BJ (cell line): ENCODE measurements at places on chromosomes 2 and 18.
A peak's percentile ranks its signal among the peaks of the same experiment; 100 is the strongest.

GRCh38 chr2:206020171-206020570 lies 65.8 kb downstream of the INO80D start:
- no peak for DNase-seq

DNA sequence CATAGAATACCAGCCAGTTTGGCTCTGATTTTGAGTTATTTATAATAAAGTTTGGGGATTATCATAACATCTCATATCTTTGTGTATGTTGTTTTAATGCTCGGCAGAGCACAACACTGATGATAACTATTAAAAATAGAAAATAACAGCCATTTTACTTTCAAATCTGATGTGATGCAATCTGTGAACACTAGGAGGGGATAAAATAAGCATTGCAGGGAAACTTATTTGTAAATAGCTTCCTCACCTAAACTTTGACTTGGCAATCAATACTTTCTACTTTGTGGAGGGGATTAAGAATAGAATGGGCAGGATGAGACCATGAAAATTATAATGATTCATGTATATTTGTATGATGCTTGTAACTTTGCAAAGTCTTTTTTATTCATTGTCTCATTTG lies 54.4 kb downstream of the USP14 start:
- DNase-seq = no peak

DNA sequence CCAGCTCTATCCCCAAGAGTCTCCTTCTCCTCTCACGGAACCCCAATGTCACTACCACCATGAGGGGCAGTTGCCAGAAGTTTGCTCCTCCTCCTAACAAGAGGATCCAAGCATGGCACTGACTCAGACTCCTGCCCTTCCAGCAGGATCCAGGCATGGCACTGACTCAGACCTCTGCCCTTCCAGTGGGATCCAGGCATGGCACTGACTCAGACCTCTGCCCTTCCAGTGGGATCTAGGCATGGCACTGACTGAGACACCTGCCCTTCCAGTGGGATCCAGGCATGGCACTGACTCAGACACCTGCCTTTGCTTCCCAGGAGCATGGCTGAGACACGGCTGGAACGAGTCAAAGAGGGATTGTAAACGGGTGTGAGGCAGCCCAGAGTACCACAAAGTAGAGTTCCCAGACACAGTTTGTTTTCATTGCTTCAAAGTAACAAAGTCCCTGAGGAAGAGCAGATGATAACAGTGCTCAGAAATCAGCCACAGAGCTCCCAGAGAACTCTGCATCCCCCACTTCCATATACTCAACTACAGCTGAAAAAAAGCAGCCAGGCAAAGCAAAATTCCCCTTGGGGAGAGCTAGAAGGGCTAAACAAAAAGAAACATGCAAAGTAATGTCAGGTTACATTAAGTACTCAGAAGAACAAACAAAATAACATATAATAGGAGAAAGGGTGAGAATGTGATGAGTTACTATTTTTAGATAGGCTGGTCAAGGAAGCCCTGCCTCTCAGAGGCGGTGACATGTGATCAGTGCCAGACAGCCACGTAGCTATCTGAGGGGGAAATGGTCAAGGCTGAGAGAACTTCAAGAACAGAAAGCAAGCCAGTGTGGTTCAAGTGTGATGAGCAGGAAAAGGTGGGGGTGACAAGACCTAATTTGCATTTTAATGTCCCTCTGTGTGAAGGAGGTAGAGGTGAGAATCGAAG lies 3.0 kb downstream of the BUB1 start:
- no peak for DNase-seq

GRCh38 chr2:2192091-2192955 lies 138.8 kb downstream of the MYT1L start:
- DNase-seq = no peak

DNA sequence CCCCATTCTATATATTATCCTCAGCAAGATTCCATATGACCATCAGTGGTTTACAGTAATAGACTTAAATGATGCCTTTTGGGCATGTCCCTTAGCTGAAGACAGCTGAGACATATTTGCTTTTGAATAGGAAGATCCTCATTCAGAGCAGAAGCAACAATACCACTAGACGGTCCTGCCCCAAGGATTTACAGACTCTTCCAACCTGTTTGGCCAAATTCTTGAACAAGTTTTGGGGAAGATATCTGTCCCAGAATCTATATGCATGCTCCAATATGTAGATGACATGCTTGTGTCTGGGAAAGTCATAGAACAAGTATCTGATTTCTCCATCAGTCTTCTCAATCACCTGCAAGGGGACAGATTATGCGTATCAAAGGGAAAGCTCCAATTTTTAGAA lies 137.1 kb upstream of the RMP24 start:
- no peak for DNase-seq

GRCh38 chr2:127172306-127172705 lies 47.8 kb downstream of the CYP27C1 start:
- no peak for DNase-seq

DNA sequence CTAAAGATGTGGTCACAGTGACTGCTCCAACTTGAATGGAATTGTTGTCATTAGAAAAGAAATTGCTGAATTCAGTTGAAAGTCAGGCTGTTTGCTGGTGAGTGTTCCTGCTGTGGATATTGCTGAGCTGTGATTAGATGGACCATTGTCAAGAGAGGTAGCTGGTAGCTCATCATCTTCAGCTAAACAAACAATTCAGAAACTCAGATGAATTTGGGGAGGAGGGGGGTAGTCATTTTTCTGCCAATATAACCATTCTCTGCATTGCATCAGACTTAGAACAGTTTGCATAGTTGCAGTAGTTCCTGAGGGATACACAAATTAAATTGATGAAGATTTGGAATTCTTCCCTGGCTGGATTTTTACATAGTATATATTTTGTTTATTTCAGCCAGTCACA lies 108.3 kb downstream of the MTCL1 start:
- DNase-seq = peak; percentile 74

- no peak for DNase-seq
These were observed 680 bp downstream of the DTNB start for GRCh38 chr2:25672494-25673299.

DNA sequence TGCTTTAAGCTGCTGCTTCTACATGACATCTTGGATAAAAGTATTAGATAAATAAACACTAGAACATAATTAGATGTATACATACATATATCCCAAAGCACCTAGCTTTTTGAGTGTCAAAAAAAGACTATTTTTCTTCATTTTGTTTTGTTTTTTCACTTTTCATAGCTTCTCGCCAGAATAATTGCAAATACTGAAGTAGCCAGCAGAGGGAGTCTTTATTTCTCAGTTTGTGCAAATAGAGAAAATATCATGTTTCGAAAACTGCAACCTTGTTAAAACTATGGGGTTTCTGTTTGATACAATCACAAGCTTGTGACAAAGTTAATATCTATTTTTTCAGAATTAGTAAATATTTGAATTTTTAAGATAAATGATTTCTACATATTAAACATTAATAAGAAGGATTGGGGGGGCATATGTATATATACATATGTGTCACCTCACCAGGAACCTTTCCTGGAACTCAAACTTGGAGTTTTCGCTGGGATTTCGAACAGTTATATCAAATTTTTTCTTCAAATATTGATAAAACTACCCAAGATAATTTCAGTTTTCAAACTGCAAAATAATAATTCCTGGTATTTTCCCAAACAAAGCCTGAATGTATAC lies 61.0 kb downstream of the GRB14 start:
- DNase-seq = no peak

GRCh38 chr2:105856581-105856980 lies 111.9 kb downstream of the NCK2 start:
- DNase-seq = no peak

- DNase-seq = no peak
These were observed 24.9 kb upstream of the NBEAL1 start for GRCh38 chr2:202989749-202990148.

- no peak for DNase-seq
These were observed 727.6 kb upstream of the DDX18 start for GRCh38 chr2:117086943-117087250.

DNA sequence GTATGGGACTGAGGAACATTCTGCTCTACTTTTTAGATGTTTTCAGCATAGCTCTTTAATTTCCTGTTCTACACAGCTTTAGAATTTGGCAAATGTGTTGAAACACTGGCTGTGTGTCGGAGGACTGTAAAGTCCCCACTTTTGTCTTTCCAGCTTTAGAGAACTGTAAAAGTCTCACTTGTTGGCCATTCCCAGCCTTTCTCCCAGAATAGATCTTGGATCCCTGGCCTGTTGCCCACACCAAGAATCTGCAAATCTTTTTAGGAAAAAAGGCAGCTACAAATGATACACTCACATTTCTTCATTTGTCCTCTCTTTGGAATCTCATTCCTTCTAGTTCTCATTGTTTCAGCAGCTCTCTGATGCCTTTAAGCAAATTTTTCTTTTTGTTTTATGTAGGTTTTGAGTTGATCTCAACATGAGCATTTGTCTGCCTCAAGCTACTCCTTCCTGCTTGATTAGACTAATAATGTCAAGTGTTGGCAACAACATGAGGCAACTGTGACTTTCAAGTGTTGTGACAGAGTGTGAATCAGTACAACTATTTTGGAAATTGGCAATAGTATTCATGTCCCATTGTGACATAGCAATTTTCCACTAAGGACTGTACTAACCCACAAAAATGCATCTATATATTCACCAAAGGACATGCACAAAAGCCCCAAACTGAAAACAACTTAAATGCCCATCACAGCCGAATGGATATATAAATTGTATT lies 610.8 kb downstream of the EPHA4 start:
- DNase-seq = no peak

- peak; percentile 6 for DNase-seq
These were observed 91.8 kb upstream of the SKOR2 start for GRCh38 chr18:47343291-47343690.

DNA sequence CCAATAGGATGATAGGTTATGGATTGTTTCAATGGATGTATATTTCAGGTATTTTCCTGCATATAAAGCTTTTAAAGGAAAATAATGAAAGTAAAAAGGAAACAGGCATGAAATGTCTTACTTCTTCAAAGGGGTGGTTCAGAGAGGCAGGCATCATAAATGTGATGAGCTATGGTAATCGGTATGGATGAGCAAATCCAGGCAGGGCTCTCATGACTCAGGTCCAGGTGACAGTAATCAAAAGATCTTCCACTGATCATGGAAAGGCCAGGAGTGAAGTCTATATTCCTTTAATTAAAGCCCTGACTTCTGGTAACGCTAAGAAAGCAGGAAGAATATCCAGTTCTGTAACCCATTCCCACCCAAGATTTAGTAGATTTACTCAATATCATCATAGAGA lies 48.7 kb upstream of the RGPD4 start:
- no peak for DNase-seq

- no peak for DNase-seq
These were observed 392.5 kb upstream of the NRXN1 start for GRCh38 chr2:51424418-51424817.

- no peak for DNase-seq
These were observed 3.3 kb downstream of the CDH7 start for GRCh38 chr18:65754121-65754520.

DNA sequence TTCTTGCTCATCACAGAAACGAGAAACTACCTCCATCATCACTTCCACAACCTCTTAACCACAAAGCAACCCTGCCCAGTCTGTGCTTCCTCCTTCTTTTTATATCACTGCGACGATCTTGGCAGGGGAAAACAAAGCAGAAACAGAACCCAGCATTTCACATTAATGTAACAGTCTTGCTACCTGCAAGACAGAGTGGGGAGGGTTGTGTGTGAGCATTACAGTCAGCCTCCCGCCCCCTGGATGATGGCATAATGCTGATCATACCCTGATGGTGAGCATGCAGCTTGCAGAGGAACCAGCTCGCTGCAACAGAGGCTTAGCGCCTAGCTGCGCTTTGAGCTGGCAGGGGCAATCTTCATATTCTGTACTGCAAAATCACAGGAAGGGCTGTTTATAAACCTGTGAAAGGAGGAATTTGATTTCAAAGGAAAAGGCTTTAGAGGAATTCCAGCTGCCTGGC lies 376.1 kb downstream of the IRS1 start:
- DNase-seq = no peak

DNA sequence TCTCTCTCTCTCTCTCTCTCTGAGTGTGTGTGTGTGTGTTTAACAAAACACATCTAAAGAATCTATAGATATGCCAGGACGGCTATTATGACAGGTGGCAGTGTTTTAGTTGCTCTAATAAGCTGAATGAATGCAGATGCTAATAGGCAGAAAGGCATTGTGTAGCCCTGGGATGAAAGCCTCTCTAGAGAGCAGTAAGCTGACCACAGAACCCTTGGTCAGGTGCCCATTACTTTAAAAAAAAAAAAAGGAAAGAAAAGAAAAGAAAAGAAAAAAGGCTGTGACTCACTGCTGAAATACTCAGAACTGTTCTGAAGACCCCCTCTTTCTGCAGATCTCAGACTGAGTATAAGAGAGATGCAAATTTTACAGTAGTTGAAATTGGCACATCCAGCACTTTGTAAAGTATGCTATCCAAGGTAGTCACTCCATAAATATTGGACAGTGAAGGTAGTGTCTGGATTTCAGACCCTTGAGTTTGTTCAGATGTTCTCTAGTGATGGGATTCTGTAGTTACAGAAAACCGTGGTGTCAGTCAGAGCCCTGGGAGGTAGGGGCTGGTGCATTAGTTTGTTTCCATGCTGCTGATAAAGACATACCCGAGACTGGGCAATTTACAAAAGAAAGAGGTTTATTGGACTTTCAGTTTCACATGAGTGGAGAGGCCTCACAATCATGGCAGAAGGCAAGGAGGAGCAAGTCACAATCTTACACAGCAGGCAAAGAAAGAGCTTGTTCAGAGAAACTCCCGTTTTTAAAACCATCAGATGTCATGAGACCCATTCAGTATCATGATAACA lies 30.9 kb downstream of the OSBPL6 start:
- no peak for DNase-seq

- no peak for DNase-seq
These were observed 216.1 kb downstream of the SH3RF3 start for GRCh38 chr2:109345091-109345490.

DNA sequence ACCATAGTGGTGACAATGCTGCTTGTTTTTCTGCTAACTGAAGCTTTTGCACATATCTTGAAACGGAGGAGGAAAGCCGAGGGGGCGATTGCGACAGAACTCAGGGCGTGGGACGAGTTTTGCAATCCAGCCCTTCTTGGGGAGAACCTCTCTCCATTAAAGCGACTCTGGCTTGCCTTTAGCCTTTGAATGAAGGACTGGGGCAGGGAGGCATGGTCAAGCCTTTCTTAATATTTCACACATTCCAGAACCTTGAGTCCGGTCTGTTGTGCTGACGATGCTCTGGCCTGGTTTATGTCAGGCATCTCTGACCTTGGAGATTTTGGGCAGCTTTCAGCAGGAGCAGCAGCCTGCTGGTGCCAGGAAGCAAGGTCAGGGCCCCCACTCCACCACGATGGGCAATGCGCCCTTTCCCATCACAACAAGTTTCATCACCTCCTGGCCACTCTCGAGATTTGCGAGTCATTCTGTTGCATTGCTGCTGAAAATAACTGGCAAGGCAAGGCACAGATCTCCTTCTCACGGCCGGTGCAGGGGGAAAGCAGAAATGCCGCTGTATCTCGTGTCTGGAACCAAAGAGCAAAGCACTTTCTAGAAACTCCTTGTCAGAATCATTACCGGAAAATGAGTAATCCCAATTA lies 10.8 kb downstream of the EMILIN2 start:
- DNase-seq = peak; percentile 94
